ENCODE measurements at places on chromosomes 12 and 14.

GRCh38 chr14:67269298-67270060, 28.2 kb downstream of the PALS1 start:
- no peak for DNase-seq

- no peak for DNase-seq
Observed at GRCh38 chr12:30188602-30189326, 405.0 kb upstream of the TMTC1 start.

GRCh38 chr14:64594438-64594837, 44.7 kb downstream of the PPP1R36 start:
- DNase-seq = no peak

DNA sequence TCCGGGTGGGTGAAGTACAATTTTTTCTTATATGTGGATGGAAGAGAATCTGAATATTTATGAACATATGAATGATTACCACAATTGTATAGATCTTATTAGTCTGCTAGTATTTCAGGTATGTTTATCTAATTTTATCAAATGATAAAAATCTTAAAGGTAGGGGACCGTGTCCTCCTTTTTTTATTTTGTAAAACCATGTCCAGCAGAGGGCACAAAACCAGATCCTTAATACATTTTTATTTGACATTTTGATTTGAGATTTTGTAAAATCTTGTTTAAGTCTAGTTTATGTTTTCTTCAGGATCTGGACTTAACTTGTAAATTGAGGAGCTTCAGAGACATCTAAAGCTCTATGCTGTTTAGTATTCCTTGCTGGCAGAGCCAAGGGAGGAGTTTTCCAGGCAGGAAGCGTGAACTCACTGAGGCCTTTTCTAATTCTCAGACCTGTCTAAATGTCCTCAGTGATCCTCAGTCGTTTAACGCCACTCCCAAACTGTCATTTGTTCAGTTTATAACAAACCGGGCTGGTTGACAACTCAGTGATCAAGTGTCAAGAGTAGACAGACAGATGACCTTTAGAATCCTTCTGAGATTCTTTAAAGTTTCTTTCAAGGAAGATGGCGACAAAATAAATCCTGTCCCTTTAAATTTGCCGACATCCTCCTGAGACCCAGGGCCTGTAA, 263.9 kb downstream of the KTN1 start:
- no peak for DNase-seq

DNA sequence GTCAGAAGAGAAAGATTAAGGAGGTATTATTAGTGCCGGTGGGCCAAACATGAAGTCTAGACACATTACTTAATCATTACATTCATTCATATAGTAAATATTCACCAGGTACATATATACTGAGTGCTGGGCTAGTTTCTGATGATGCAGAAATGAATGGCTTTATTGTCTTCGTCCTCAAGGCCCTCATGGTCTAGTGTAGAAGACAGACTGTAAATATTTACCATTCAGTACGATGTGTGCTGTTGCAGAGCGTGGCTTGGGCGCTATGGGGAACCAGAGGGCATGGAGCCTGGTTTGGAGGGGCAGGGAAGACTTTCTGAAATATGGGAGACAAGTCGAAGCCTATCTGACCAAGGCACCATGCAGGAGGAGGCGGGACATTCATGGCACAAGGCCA, 37.0 kb upstream of the TCL1B start:
- no peak for DNase-seq

DNA sequence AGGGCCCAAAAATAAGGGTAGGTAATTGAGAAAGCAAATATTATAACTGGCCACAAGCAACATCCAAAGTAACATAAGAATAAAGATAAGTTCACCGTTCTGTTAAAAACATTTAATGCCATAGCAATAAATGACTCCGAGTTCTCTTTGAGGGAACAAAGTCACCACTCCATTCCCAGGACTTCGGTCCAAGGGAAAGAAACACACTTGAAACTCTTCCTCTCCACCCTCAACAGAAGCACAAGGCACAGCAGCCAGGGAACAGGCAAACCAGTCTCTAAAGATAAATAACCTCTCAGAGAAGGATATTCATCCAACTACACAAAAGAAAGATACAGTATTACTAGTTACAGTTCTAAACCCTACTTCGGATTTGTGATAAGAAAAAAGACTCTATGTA, 2.5 kb downstream of the SETD3 start:
- DNase-seq = no peak

DNA sequence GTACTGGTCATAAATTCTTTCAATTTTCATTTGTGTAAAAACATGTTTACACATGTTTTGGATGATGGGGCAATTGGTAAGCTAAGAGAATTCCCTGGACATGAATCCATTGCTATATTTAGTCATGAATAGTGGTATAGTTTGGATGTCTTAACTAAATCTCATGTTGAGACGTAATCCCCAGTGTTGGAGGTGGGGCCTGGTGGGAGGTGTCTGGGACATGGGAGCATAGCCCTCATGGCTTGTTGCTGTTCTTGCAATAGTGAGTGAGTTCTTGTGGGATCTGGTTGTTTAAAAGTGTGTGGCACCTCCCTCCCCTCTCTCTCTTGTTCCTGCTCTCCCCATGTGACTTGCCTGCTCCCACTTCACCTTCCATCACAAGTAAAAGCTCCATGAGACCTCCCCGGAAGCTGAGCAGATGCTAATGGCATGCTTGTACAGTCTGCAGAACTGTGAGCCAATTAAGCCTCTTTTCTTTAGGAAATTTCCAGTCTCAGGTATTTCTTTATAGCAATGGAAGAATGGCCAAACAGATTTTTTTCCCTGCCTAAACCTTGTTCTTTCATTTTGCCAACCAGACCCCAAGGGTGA, 33.6 kb downstream of the CTSG start:
- no peak for DNase-seq

- DNase-seq = no peak
Observed at GRCh38 chr12:26749781-26750180, 83.2 kb downstream of the ITPR2 start.

DNA sequence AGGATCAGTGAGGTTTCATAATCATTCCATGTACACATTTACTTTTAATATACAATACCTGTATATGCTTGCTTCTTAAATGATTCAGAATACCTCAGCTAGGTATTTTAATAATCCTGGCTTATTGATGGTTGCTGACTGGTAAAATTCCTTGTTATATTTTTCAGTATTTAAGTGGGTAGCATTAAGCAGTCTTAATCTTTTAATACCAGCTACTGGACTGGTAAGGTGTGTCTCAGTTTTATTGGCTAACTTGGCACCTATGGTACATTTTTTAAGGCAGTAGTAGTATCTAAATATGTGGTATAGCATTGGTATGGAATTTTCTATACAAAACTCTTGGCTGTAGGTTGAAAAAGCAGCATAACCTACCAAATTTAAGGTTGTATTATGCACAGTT, 96.6 kb downstream of the RAD52 start:
- DNase-seq = no peak

GRCh38 chr12:12612358-12612757, 682 bp downstream of the CREBL2 start:
- no peak for DNase-seq

DNA sequence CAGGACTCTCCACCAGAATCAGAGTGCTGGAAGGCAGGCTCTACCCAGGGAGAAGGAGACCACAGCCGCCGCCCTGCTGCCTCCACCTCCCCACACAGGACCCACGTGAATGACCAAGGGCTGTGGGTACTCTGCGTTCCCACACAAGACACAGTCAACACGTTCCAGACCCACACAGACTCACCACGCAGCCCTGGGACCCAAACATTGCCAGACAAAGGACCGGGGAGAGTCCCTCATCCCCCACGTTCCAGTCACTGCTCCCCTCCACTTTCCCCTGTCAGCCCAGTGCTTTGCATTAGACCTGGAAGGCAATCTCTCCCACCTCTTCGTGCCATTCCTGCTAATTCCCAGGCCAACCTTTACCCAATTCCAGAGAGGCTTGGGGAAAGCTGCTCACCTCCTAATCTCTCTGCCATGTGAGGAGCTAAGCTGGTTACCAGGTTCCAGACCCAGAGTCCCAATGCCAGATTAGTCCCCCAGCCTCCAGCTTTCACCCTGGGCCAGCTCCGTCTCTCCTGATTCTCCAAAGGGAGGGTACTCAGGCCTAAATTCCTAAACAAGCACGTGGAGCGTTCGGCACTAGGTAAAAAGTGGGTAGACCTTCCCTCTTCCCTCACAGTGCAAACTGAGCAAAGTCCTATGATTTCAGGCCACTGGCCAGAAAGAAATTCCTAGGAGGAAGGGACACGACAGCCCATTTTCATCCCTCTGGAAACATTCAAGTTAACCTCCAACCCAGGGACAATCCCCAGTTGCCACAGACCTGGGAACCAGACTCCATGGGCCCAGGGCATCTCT, 4.9 kb downstream of the SLC6A13 start:
- no peak for DNase-seq

DNA sequence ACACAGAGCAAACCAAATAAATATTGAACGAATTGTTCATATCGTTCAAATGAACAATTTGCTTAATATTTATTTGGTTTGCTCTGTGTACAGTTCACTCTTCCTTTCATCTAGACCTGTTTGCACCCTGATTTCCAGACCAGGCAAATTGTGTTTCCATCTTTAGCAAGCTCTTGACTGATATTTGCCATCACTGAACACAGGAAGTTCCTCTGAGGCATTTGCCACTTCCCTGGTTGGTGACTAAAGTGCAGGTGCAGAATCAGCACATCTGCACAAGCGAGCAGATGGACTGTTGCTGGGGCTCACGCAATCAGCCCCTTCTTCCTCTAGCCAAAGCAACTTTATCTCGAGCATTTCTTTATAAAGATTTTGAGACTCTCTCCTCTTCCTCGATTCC, 112.9 kb downstream of the DAAM1 start:
- DNase-seq = no peak

DNA sequence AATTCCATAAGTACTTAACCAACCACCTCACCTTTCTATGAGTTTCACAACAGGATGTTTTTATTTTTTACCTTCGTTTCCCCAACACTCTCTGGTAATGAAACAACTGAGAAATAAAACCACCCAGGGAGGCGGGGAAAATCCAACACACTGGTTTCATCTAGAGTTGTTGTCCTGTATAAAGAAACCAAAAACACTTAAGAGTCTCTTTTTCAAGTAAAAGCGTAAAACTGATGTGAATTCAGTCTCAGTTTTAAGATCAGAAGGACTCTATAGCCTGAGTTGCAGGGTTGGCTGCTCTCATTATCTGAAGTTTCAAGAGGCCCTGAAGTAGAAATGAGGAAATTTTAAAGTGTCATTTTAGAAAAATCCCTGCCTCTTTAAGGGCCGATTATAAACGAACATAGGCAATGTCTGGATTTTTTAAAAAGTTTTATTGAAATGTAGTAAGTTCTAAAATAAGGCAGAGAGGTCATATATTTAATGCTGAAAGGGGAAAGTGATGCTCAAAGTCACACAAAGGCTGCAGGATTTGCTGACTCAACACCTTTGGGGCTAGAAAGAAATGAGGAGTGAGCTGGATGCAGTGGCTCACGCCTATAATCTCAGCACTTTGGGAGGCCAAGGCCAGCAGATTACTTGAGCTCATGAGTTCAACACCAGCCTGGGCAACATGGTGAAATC, 27.2 kb downstream of the HIGD1C start:
- no peak for DNase-seq

- no peak for DNase-seq
Observed at GRCh38 chr12:2460051-2460670, 334.6 kb upstream of the FKBP4 start.

- DNase-seq = no peak
Observed at GRCh38 chr12:19115285-19115684, 14.2 kb upstream of the PLEKHA5 start.

- no peak for DNase-seq
Observed at GRCh38 chr12:65525491-65526141, 247.1 kb downstream of the MSRB3 start.

- no peak for DNase-seq
Observed at GRCh38 chr12:94712815-94713515, 62.6 kb upstream of the TMCC3 start.

DNA sequence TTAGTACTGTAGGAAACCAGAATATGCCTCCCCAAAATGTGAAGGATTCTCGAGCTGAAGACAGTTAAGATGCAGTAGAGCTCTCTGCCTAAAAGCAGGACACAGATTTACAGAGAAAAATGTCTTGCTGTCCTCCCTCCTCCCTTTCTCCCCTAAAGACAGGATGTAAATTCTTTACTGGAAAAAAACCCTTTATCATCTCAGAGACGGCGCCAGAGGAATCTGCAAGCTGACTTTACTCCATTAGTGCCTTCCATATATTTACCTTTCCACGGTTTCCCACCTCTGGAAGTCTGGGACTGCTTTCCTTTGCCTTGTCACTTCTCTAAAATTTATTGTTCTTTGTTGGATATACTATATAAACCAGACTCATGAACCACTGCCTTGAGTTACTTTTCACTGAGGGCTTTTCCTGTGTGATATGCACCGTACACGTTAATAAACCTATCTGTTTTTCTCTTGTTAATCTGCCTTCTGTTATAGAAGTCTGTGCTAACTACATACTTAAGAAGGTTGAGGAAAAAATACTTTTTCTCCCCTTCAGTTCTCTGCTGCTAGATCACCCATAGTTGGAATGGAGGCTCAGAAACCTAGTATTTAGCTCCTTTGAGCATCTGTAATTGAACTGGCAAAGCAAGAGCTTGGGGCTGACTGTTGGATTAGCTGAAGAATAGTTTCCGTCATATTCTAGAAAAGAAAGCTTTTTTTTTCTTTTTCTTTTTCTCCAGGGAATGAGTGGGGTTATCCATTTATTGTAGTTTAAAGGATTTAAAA, 99.9 kb downstream of the RAD51B start:
- no peak for DNase-seq

- no peak for DNase-seq
Observed at GRCh38 chr14:73623504-73624054, 11.3 kb downstream of the ACOT6 start.

DNA sequence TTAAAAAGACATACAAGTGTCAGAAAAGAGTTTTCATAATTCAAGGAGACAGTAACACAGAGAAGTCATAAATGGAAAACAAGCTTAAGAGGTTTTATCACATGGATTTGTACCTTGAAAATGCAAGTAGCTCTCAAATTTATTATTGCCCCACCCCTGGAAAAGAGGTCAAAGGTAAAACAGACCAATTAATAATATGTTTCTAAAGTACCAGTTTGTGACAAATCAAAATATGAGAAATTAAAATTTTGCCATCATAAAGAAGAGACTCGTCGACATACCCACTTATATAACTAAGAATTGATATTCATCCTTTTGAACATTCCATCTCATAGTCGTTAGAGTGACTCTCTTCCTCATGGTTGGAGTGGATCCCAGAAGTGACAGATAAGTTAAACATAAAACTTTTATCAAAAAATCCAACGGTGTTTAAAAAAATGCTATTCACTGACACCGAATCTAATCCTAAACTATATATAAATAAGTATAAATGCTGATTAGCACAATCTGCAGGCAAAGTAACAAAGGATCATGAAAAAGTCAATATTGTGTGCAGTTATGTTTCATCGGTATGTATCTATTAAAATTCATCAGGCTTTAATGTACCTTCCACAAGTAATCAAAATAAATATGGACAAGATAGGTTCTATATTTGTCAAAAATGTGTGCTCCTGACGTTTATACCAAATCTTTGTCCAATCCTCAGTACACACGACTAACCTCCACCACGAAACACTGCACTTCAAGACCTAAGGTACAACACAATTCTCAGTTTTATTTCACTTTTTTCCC, 2.3 kb downstream of the CORO1C start:
- no peak for DNase-seq
